ENCODE measurements at places on chromosomes 11 and 22.
A peak's percentile ranks its signal among the peaks of the same experiment; 100 is the strongest.

- peak; percentile 83 for DNase-seq
Observed at GRCh38 chr22:25362215-25362882, 142.9 kb downstream of the CRYBB2 start.

- no peak for DNase-seq
Observed at GRCh38 chr11:78291503-78292108, 102.9 kb downstream of the USP35 start.

DNA sequence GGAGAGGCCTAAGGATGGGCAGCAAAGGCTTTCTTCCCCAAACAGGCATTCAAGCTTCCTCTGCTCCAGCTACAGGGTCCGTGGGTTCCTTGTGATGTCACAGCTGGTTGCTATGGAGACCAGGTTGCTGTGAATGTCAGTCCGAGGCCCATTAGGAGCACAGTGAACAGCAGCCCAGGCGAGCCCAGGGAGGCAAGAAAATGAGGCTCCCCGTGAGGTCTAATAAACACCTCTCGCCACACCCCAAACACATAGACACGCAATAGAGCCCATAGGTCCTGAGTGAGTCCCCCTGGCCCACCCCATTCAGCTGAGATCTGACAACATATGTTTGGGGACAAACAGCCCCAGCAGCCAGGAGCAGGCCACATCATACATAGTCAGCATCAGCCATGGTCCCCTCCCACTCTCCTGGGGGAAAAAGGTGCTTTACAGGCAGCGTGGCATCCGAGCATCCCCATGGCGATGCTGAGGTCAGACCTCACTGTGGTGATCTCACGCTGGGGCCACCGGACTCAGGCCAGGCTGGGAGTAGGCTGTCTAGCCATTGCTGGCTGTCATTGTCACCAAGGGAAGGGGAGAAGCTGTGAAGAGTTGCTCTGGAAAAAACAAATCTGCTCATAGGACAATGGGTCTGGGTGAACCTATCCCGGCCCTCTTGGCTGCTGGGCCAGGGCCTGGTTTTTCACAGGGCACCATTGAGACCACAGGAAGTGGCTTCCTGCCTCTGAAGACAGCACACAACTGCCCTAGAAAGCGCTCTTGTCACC lies 23.1 kb upstream of the TP53I11 start:
- DNase-seq = no peak

DNA sequence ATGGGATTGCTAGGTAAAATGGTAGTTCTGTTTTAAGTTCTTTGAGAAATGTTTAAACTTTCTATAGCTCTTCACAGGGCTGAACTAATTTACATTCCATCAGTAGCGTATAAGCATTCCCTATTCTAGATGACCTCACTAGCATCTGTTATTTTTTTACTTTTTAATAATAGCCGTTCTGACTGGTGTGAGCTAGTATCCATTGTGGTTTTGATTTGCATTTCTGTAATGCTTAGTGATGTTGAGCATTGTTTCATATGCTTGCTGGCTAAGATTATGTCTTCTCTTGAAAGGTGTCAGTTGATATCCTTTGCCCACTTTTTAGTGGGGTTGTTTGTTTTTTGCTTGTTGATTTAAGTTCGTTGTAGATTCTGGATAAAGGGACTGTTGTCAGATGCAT lies 35.9 kb downstream of the MMP27 start:
- no peak for DNase-seq

DNA sequence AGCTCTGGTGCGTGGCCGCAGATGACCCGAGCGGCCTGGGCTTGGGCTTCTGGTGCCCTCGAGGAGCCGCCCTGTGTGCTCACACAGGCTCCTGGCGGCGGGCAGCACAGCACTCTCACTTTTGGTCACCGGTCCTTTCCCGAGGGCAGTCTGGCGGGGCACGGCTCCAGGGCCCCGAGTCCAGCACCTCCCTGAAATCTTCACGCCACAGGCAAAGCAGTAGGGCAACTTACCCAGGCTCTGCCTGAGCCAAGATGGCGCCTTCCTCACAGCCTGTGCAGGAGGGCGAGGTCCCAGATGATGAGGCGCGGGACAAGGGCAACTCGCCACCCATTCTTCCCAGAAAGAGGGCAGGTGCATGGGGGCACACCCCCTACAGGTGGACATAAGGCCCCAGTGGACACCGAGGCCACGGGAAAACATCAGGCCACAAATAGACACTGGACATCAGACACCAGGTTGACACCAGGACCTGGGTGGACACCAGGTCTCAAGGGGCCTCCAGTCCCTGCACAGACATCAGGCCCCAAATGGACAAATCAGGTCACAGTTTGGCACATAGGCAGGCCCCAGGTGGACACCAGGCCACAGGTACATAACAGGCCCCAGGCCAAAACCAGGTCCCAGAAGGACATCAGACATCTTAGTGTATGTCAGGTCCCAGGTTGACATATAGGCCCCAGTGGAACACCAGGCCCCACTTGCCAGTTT lies 57.6 kb upstream of the SEPTIN5 start:
- no peak for DNase-seq

- peak; percentile 40 for DNase-seq
Observed at GRCh38 chr11:128776424-128777284, 82.8 kb downstream of the FLI1 start.
